HFF-Myc (cell line): ENCODE measurements at places on chromosomes 1 and 21.

- no peak for DNase-seq
These were observed 106.7 kb downstream of the SLC45A1 start for GRCh38 chr1:8424539-8425116.

DNA sequence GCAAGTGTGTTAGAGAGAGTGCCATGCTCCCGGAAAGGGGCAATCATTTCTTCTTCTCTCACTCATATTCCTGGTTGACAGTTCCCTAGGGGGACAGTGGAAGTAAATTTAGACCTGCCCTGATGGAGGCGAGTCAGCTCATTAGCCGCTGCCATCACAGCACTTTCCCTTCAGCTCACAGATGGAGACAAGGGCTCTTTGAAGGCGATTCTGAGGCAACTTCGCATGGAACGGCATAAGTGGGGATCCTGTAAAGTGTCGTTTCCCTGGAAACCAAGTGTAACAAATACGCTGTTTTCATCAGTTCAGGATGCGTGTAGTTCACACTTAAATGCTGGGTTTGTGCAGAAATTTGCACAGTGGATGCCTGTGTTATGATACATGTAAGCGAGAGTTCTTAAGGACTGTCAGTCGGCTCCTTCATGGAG is 114.5 kb upstream of the TMPRSS15 start:
- DNase-seq: no peak

DNA sequence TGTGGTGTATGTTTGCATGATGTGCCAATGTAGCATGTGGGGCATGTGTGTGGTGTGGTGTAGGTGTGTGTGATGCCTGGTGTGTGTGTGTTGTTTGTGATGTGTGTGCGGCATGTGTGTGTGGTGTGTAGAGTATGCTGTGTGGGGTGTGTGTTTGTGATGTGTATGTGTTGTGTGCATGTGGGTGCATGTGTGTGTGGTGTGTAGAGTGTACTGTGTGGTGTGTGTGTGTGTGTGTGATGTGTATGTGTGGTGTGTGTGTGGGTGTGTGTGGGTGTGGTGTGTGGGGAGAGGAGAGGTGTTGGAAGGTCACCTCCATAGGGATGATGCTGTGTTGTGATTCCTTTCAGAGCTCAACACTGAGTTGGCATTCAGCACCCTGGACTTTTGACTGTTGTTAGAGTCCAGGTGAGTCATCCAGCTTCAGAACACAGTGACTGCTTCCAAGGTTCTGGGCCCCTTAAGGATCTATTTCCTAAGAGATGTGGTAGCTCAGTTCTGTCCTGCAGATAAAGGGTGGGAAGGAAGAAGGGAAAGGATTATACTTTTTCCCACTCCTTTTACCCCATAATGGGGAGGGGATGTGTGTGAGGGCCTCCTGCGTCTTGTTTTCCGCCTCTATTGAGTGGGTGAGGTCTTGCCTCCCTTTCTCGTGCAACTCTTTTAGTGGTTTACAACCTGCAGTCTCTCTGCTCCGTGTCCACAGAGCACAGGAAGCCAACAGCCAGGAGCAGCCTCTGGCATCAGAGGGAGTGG is 47.6 kb downstream of the RHOU start:
- no peak for DNase-seq

DNA sequence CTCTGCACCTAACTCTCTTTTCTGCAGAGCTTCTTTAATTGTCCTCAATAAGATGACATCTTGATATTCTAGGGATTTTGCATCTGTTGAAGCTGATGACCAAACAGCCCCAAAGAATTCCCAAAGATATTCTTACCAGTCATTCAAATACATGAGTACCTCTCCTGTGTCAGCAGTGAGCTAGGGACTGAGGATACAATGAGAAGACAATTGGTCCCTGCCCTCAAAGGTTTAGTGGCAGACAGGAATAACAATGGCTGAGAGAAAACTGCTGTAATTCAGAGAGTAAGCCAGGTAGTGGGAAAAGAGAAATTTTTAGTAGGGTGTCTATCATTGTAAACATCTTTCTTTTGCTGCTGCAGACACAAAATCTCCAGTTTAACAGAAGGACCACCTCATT is 5.9 kb downstream of the MCOLN3 start:
- DNase-seq: no peak

DNA sequence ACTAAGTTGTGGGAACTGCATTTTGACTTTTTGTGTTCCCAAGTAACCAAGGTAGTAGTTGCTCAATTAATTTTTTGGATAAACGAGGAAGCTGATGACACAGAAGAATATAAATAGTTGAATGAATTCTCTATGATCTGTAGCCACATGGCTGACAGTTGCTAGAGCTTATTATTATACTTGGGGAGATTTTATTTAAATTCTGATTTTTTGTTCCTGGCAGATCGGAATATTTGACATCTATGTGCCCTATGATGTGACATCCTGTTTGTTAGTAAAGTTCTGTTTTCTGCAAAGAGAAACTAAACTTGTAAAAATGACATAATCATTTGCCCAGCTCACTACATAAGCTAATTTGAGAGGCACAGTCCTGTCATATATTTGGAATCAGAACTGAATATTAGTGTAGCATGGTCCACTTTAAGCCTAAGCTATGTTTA is 9.7 kb upstream of the LYST start:
- DNase-seq: no peak

GRCh38 chr1:97119260-97120158 is 397.9 kb downstream of the PTBP2 start:
- DNase-seq: no peak

GRCh38 chr21:42421018-42421793 is 17.5 kb downstream of the UBASH3A start:
- no peak for DNase-seq

DNA sequence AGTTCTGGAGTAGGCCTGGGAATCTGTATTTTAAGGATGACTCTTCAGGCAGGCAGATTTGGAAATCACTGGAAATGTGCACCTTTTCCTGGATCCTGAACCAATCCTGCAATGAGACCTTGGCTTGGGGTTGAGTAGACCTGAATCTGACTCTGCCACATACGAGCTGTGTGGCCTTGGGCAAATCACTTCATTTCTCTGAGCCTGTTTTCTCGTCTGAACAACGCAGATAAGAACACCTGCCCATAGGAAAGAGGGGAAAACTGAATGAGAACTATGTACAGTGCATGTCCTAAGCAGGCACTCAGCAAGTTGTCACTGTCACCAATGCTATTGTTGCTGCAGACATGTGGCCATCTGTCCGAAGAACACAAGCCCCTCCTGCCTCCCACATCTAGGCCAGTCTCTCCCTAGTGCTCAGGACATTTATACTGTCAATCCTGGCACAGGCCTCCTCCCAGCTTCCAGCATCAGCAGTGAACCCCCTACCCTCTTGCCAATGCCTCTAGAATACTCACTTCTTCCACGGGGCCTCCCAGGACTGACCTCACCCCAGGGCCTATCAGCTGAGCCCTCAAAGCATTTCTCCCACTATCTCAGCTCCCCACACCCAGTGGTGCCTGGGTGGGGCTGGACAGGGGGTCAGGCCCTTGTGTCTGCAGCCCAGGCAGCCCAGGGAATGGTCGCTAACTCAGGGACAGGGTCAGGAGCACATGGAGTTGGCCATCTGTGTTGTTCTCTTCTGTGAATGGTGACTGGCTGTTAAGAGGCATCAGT is 88.8 kb upstream of the ZBTB40 start:
- DNase-seq: no peak

DNA sequence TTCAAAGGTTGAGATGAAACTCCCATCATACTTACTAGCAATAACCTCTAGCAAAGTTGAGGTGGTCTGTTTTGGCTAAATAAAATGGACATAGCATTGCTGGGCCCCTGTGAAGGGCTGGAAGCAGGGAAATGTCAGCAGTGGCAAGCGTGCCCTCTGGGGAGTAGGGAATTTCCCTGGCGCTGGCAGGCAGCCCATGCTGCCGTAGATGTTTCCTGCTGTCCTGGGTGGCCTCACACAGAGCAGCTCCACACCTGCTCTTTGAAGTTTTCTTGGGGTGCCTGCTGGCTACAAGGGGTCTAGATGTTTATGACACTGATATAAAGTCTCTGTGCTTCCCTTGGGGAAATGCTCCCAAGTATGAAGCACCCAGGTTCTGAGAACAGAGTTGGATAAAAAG is 30.2 kb downstream of the ADARB1 start:
- DNase-seq: no peak

GRCh38 chr1:41802532-41803501 is 115.9 kb downstream of the HIVEP3 start:
- DNase-seq: no peak

- DNase-seq: no peak
These were observed 672.4 kb upstream of the TMPRSS15 start for GRCh38 chr21:19076031-19076430.

GRCh38 chr21:44701541-44701940 is 4.6 kb downstream of the KRTAP10-12 start:
- DNase-seq: no peak

DNA sequence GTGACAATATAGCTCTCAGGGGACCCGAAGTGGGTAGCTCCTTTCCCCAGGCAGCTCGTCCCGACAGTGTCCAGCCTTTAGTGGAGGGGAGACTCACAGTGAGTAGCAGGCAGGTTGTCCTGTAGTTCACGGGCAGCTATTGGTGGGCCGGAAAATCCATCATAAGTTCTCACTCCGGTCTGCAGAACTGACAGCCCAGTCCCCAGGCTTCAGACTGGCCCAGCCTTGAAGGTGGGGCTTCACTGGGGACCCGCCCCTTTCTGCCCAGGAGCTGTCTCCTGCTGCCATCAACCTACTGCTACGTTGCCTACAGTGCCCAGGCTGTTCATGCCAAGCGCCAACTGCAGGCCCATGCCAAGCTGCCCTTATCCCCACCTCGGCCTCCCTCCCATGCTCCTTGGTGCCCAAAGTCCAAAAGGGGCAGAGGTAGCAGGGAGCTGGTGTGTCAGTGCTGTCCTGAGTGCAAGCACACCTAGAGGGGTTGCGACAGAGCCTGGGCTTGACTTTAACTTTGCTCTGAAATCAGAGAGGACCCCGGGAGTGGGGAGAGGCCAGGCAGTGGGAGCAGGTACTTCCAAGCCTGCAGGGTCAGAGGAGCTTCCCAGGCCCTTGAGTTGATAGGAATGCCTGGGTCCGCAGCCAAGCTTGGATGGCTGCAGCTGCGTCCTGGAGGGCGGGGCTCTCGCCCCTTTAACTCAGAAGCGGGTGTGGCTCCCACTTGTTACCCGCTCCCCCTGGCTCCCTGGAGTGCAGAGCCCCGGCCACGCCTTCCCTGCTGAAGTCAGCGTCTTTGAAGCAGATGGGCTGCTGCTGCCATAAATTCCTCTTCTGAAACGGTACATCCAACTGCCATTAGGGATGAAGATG is 1144.3 kb upstream of the NCAM2 start:
- DNase-seq: no peak

DNA sequence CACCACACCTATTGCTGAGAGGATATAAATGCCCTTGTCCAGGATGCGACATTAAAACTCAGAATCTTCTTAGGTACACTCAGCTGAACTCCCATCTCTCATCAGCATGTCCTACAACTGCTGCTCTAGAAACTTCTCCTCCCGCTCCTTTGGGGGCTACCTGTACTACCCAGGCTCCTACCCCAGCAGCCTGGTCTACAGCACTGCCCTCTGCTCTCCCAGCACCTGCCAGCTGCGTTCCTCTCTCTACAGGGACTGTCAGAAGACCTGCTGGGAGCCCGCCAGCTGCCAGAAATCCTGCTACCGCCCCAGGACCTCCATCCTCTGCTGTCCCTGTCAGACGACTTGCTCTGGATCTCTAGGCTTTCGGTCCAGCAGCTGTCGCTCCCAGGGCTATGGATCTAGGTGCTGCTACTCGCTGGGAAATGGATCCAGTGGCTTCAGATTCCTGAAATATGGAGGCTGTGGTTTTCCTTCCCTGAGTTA is at the start of gene KRTAP13-4:
Gene KRTAP13-4, plus strand, starts transcription at position 51 of the 486 bp plus-strand sequence. Its CDS starts 56 bp downstream, at position 107.
- no peak for DNase-seq

- DNase-seq: no peak
These were observed at the start of gene FCER1G for GRCh38 chr1:161215076-161215475. TSS of gene FCER1G (plus strand) at chr1:161215295. CDS start at chr1:161215322, 27 bp downstream.

- DNase-seq: no peak
These were observed 85.2 kb upstream of the ZP4 start for GRCh38 chr1:237975903-237976302.

DNA sequence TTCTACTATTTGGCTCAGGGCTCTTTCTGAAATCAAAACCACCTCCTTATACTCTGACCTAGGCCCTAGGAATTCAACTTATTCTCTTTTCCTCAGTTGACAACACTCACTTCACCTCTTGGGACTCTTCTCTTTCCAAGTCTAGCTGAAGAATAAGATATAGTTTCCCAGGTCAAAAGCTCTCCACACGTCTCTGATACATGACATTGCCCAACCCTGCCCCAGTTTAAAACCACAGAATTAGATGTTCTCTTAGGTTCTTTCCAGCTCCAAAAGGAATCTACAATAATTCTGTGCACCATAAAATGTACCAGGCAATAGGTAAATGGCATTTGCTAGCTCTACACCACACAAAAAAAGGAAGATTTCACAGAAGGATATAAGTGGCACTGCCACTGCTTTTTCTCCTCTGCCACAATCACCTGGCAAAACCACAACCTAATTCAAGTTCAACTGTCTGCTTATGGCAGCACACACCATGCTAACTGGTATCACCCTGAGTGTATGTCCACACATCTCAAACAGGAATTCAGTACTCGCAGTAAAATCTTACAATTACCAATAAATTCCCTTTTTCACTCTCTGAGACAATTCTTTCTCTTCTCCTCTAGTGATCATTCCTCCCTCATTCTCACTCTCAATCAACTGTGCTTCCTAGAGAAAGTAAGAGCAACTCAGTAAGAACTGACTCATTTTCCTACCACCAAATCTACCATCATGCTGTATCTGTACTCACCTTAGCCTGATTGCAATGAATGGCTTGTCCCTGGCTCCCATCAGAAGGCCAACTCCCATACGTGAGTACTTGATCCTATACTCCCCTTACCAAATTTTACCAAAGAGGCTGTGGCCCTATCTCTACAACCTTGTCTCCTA is 27.3 kb downstream of the ZBTB8OS start:
- no peak for DNase-seq

- no peak for DNase-seq
These were observed 17.8 kb upstream of the ADAM30 start for GRCh38 chr1:119914071-119914470.

DNA sequence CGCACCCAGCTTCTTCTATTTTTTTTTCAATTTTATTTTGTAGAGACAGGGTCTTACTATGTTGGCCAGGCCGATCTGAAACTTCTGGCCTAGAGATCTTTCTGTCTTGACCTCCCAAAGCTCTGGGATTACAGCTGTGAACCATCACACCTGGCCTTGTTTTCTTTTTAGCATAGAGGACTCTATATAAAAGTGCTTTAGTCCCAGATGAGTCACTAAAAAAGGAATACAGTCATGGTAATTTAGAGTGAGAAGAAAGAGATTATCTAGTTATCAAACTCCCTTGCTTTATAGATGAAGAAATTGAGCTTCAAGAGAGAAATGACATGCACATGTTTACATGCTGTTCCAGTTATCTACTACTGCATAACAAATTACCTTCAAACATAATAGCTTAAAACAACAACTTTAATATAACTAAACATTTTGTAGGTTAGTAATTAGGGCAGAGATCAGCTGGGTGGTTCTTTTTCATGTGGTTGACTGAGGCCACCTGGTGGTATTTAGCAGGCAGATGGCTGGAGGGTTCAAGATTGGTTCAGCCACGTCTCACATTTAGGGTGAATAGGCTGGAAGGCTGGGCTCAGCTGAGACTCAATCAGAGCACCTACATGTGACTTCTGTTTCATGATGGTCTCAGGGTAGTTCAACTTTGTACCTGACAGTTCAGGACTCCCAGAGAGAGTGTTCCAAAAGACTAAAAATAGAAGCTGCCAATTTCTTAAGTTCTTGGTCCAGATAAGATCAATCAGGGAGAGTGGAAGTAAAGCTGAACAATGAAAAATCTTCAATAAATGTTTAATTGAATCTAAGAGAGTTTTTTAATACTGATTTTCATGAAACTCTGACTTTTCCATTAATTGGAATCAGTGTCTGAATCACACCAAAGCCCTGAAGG is 16.9 kb upstream of the MTF2 start:
- no peak for DNase-seq
